Naive thymus-derived CD8-positive, alpha-beta T cell (primary cell): ENCODE measurements at places on chromosomes 11 and 22. TPM values are rescaled to one million over a fixed set of nuclear protein-coding genes. Genes with fewer than 3 reads are reported as not detected.

Gene PATE4
- polyA plus RNA-seq = not detected

- no peak for DNase-seq
These were observed 135.9 kb upstream of the TTC12 start for GRCh38 chr11:113178381-113179070.

Gene FZD4
- not detected for polyA plus RNA-seq

Gene F2
- polyA plus RNA-seq = not detected
